ENCODE measurements at places on chromosomes 4 and X. TPM values are rescaled to one million over a fixed set of nuclear protein-coding genes. Genes with fewer than 3 reads are reported as not detected.

The ZNF630 gene
- 1.2 TPM for polyA plus RNA-seq

The CENPVL3 gene
- polyA plus RNA-seq = not detected

The POF1B gene
- polyA plus RNA-seq = 0.49 TPM

The PPP2R2C gene
- not detected for polyA plus RNA-seq

The ZMAT1 gene
- polyA plus RNA-seq = 2.3 TPM

The RAB41 gene
- polyA plus RNA-seq = not detected

The SPANXA2 gene
- not detected for polyA plus RNA-seq

The NUDT11 gene
- polyA plus RNA-seq = 0.54 TPM

The IGFBP7 gene
- polyA plus RNA-seq = not detected

The TLR6 gene
- polyA plus RNA-seq = 2.3 TPM

The AFAP1 gene
- polyA plus RNA-seq = 1.8 TPM

The BEX5 gene
- polyA plus RNA-seq = 8.8 TPM

The ARHGAP4 gene
- polyA plus RNA-seq = 81.2 TPM

The SPANXN2 gene
- polyA plus RNA-seq = not detected

The HDX gene
- 1.1 TPM for polyA plus RNA-seq

The POU4F2 gene
- polyA plus RNA-seq = not detected

The GAGE12E gene
- not detected for polyA plus RNA-seq

The FAM184B gene
- polyA plus RNA-seq = not detected

The ASMTL gene
- 50.1 TPM for polyA plus RNA-seq

The ADGRG4 gene
- polyA plus RNA-seq = not detected

The DAPP1 gene
- 32.6 TPM for polyA plus RNA-seq

The NLGN4X gene
- polyA plus RNA-seq = not detected

The NXF2 gene
- not detected for polyA plus RNA-seq

The KLHL4 gene
- not detected for polyA plus RNA-seq

The ELF4 gene
- 12.1 TPM for polyA plus RNA-seq

The MID1 gene
- polyA plus RNA-seq = not detected

The TECRL gene
- not detected for polyA plus RNA-seq

The TXK gene
- 56.3 TPM for polyA plus RNA-seq

The SASH3 gene
- polyA plus RNA-seq = 191 TPM

The PRKX gene
- 47.5 TPM for polyA plus RNA-seq

The STBD1 gene
- 0.45 TPM for polyA plus RNA-seq

The SHROOM4 gene
- polyA plus RNA-seq = not detected

The KANTR gene
- polyA plus RNA-seq = 0.81 TPM

The MAOA gene
- polyA plus RNA-seq = not detected

The SLITRK2 gene
- not detected for polyA plus RNA-seq

The OGT gene
- 43.8 TPM for polyA plus RNA-seq

The NHS gene
- polyA plus RNA-seq = 0.03 TPM

The ARHGAP36 gene
- not detected for polyA plus RNA-seq

The TRIML2 gene
- not detected for polyA plus RNA-seq

The ADH5 gene
- 185 TPM for polyA plus RNA-seq

The REPS2 gene
- polyA plus RNA-seq = 0.05 TPM

The DCAF12L2 gene
- not detected for polyA plus RNA-seq

The DSPP gene
- not detected for polyA plus RNA-seq

The DMD gene
- polyA plus RNA-seq = 0.98 TPM

Data from CD4-positive, CD25-positive, alpha-beta regulatory T cell (primary cell).